ENCODE measurements at places on chromosomes 13 and 19.
A peak's percentile ranks its signal among the peaks of the same experiment; 100 is the strongest.

- DNase-seq, result no peak
These were observed 88.8 kb downstream of the LMO7 start for GRCh38 chr13:75724752-75725517.

- no peak for DNase-seq
These were observed 1.2 kb downstream of the BRCA2 start for GRCh38 chr13:32316501-32316900.

GRCh38 chr19:5805462-5806132 is 730 bp downstream of the NRTN start:
- peak; percentile 86 for DNase-seq

- no peak for DNase-seq
These were observed 92.6 kb upstream of the PEG3 start for GRCh38 chr19:56933014-56933705.

GRCh38 chr13:31684466-31684865 is 54.9 kb upstream of the RXFP2 start:
- DNase-seq, result no peak

DNA sequence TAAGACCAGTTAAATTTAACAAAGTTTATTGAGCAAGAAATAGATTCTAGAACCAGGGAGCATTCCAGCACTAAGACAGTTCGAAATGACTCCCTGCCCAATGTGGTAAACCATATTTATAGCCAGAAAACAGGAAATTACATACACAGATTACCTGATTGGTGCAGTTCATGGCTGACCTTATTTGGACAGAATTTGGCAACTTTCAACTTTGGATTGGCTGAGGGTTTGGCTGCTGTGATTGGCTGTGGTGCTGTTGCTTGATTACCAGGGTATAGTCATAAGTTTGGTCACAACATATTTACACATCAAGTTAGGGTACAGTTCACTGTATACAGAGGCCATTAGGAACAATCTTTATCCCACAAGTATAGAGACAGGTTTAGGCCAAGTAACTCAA is 984.8 kb upstream of the MIR17HG start:
- DNase-seq, result no peak

- DNase-seq, result no peak
These were observed 11.3 kb downstream of the LCP1 start for GRCh38 chr13:46170687-46171086.

GRCh38 chr19:15412832-15413231 is 6.0 kb downstream of the AKAP8L start:
- DNase-seq, result no peak

DNA sequence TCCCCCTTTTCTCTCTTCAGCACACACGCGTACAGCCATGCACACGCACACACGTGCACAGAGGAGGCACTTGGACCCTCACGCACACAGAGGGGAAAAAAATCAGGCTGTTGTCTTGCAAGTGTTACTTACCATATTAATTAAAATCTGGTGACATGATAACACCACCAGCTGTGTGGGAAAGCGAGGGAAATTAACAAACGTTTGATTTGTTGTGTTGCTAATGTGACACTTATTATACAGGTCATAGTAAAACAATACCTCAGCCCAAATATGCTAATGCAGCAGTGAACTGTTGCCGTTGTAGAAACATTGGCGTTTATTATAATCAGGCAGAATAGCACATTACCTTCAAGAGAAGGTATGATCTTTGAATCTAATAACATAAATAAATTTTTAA is 211.7 kb downstream of the TEX29 start:
- DNase-seq, result no peak

- no peak for DNase-seq
These were observed 87.1 kb upstream of the STK24 start for GRCh38 chr13:98664047-98664446.

DNA sequence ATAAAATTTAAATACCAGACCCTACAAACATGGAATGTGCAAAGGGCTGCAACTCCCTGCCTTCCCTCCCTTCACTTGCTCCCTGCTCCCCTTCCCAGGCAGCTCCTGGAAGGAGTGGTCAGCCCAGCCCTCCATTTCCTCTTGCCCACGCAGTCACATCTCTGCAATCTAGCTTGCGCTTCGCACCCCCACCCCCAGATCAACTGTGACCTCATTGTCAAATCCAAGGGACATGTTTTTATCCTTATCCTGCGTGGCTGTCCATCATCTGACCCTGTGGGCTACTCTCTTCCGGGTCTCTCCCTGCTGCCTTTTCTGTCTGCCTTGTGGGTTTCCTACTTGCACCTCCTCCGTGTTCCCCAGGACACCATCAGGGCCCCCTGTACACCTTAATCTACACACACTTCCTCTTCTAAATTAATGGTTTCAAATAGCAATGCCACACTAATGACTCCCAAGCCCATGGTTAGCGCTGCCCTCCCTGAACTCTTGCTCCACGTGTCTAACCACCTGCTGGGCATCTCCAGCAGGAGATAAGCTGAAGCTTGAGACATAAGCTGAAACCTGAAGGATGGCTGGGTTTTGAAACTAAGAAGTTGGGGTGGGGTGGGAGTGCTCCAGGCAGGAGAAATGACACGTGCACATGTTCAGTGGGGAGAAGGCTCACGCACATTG is 118.3 kb downstream of the USP12 start:
- DNase-seq, result no peak

Measured in RPMI8226 (cell line).